Mammary epithelial cell (primary cell): ENCODE measurements at places on chromosomes 4 and X. TPM values are rescaled to one million over a fixed set of nuclear protein-coding genes. Genes with fewer than 3 reads are reported as not detected.

The VSIG4 gene
- total RNA-seq = not detected in 2 replicates

The PNMA5 gene
- total RNA-seq = not detected in 2 replicates

The HSD17B13 gene
- total RNA-seq = not detected in 2 replicates

The SPATA4 gene
- 0.75 and 0.94 TPM in 2 replicates for total RNA-seq

The BEX5 gene
- total RNA-seq = not detected

The STBD1 gene
- total RNA-seq = 11.7 TPM

The ENPEP gene
- not detected in 2 replicates for total RNA-seq

The SMIM31 gene
- total RNA-seq = not detected

The SLITRK4 gene
- total RNA-seq = not detected in 2 replicates

The ADGRL3 gene
- 2.8 TPM for total RNA-seq

The GPR82 gene
- not detected in 2 replicates for total RNA-seq

The MAGEA3 gene
- total RNA-seq = not detected in 2 replicates

The ADGRG4 gene
- total RNA-seq = not detected in 2 replicates

The MAB21L2 gene
- not detected for total RNA-seq

The FRG1 gene
- 17.0 TPM for total RNA-seq

The CCSER1 gene
- total RNA-seq = 12.0 TPM

The SORCS2 gene
- total RNA-seq = 1.2 and 1.6 TPM in 2 replicates

The GRID2 gene
- not detected in 2 replicates for total RNA-seq

The GLRA2 gene
- not detected for total RNA-seq

The ATRX gene
- total RNA-seq = 68.7 and 74.5 TPM in 2 replicates

The GLRA3 gene
- total RNA-seq = not detected
